ENCODE measurements at places on chromosomes 6 and 20.
A peak's percentile ranks its signal among the peaks of the same experiment; 100 is the strongest.

DNA sequence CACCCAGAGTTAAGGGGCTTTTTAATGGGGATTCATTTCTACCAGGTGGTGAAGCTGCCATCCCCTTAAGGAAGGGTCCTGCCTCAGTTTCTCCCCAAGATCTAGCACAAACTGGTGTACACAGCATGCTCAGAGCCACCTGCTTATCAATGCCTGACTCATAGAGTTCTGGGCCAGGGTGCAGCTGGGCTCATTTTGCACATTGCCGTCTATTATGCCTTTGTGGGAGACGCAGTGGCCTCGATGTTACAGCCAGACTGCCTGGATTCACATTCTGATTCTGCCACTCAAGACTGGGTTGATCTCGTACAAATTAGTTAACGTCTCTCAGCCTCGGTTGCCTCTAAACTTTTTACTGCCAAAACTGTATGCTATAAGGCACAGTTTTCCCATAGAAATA is 365.7 kb downstream of the ZFAND3 start:
- DNase-seq: no peak

GRCh38 chr6:139569566-139569965 is 195.1 kb upstream of the CITED2 start:
- no peak for DNase-seq

DNA sequence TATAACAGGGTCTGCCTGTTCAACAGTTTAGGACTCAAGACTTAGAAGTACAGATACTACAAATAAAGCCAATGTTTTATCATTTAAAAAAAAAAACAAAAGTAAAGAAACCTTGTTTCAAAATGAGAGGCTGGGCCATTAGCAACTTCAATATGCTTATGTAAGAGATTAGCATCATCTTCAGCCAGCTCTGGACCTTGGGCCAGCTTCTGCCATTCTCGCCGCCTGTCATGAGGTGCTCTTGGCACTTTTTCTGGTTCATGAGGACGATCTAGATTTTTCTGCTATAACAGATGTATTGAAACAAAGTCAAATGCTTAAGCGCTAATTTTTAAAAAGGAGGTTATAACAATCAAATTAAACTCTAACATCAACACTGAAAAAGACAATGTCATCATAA is 74.2 kb downstream of the WASF1 start:
- no peak for DNase-seq

- no peak for DNase-seq
Observed at GRCh38 chr20:23666698-23667097, 22.1 kb downstream of the CST4 start.

DNA sequence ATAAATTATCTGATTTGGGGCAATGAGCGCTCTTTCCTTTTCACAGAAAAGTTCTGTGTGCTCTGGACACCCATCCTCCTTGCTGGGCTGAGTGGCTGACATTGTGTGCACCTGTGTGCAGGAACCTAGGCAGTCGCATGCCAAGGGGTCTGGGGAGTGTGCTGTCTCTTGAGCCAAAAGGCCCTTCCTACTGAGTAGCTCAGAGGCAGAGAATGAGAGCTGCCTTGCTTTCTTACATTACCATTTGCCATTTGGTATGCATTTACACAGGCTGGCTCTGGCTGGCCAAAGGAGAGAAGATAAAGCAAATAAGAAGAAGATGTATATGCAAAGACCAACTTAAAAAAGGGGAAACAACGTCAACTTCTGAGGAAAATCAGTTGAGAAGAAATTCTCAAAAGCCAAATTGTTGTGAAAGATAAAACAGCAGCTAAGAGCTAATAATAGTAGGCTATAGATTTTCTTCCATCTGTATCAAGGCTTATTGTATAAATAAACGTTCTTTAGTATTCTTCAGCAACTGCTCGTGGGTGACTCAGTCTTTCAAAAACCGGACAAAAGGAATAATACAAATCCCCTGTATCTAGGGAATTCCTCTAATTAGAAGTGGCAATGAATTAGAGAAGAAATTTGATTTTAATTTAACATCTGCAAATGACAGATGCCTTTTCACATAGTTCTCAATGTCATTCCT is 121.9 kb downstream of the INSM1 start:
- DNase-seq: no peak

DNA sequence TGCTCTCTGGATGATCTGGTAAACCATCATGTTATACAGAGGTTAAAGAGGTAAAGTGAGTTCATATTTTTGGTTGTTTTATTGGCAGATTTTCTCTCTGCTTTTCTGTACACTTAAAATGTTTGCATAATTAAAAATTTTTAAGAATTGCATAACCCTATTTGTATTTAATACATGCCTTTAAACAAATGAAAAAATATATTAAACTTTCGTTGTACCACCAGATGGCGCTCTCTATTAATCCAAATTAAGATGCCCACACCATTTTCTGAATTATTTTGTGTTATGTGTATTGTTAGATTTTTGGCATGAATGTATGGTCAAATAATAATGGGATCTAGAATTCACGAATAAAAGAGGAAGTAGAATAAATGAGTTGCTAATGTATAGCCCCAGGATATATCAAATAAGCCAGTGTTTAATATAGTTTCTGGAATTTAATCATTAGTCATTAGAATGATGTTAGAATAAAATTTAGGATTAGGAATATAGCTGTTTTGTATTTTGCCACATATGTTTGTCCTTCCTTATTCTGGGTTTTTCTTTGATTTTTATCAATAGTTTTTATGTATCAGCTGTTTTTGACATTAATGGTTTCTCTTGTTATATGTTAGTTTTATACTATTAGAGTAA is 38.9 kb downstream of the SMAP1 start:
- DNase-seq: no peak

DNA sequence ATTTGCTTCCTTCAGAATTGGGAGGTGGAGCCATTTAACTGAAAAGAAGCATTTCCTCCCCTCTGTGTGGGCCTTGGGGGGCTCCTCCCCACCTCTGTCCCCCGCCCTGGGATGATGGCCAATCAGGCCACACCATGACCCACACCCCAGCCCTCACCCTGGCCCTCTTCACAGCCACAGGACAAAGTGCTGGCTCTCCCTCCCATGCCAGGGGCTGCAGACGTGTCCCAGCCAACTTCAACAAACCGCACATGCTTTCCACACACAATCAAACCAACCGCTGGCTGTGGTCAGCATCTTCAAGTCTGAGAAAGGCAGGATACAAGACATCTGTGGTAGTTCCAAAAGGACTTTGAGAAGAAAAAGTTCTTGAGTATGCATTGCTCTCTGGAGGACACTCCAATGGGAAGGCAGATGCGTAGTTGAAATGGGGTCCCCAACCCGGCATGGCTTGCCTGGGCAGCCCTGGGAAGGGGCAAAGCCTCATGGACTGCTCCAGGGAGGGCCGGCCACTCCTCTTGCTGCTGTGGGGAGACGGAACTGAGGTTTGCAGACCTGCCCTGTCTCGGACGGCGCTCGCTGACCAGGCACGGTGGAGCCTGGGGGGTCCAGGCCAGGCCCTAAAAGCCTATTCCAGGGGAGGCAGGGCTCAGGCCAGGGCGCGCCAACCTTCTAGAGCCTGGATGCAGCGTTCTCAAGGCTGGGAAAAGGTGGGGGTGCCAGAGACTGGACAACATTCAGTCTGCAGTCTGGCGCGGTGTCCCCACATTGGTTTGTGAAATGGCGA is 12.2 kb downstream of the TTLL2 start:
- no peak for DNase-seq

DNA sequence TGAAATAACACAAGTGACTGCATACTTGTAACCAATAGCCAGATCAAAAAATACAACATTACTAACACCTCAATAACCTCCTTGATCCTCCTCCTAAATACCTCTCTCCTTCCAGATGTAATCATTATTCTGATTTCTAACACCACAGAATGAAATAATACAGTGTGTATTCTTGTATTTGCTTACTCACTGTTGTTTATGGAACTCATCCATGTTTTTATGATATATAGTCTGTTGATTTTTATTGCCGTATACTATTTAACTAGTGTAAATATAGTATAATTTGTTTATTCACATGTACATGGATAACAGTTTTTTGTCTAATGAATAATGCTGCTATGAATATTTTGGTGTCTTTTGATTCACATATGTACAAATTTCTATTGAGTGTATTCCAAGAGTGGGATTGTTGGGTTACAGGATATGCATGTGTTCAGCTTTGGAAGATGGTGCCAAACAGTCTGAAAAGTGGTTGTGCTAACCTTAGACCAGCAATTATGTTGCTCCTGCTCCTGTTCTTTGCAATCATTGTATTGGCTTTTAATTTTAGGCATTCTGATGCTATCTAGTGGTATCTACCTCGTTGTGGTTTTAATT is 11.5 kb downstream of the TTK start:
- no peak for DNase-seq

DNA sequence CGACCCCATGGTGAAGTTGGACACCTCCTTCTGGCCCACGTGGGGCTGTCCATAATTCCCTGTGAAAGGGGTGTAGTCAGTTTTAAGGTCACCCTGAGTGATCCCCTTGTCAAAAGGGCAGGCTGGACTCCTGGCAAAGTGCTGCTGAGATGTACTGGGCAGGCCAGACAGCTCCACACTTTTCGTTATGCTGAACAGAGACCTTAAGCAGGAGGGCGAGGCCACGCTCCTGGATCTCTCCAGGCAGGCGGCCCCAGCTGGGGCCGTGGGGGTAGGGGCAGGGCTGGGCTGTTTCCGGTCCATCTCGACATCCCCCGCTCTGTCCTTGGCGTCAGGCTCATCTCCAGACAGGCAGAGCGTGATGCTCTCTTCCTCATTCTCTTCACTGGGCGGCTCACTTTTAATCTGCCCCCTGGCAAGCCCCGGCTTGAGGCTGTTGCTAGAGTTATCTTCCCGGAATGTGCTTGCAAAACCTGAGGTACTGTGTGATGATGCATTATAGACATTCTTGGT is 56.7 kb downstream of the GJA10 start:
- no peak for DNase-seq

GRCh38 chr20:23645575-23645974 is 7.8 kb upstream of the CST3 start:
- no peak for DNase-seq

- no peak for DNase-seq
Observed at GRCh38 chr6:124858564-124858963, 103.7 kb upstream of the RNF217 start.

DNA sequence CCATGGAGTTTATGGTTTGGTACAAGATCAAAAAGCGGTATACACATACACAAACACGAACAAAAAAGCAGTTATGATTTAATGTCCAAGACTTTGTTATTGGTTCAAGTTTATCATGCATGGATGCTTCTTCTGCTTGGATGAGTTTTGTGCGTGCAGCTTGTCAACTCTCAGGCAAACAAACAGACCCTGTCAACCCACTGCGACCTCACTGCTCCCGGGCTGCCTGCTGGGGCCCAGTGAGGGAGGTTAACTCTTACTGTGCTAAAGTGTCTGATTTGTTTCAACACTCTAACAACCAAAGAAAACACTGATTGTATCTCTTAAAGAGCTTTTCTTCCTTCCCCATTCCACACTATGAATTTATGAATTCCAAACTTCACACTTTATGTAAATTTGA is 26.8 kb upstream of the DDR1 start:
- no peak for DNase-seq

DNA sequence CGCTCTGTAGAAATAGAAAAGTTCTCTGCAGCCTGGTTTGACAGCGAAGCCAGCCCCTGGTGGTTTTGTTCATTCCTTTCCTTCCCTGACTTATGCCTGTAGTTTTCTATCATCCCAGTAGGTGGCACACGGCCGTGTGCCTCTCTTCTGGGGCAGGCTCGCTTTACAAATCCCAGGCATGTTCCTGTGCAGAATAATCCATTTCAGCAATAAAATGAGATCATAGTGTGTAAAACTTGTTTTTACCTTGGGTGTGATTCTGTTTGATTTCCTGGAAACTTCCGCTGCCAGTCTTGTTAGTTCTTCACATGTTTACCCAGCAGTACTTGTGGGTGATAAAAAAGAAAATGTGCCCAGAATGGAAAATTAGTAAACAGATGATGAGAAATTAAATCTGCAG is 7.4 kb upstream of the INSM1 start:
- DNase-seq: no peak

DNA sequence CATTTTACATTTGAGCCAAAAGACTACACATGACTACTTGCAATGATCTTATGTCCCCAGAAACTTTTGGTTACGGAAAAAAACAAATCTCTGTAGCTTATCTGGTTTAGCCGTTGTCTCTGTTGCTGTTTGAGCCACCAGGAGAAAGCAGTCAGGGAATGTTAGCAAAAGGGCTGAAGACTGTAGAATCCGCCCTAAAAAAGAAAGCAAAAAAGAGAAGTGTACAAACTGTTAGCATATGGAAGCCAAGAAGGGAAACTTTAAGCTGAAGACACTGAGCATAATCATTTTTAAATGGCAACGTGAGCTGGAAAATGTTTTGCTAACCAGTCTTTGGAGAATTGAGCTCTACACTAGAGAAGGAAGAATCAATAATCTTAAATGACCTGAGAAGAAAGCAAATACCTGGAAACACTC is 69.9 kb upstream of the MYLIP start:
- DNase-seq: no peak

DNA sequence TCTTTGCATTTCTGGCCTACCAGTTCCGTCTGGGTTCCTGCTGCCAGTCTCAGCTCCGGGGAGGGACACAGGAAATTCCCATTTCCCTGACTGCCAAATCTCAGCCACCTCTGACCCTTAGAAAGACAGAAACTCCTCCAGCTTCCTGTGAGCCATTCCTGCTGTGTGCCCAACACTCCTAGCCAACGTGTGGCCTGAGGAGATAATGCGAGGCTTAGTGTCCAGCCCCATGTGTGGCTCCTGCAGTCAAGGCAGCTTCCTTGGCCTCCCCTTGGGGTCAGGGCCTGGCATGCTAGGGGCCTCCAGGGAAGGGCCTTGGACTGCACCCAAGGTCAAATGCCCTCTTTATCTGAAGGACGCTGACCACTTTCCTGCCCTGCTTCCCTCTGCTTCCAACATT is 45.1 kb downstream of the MAFB start:
- DNase-seq: no peak

- peak; percentile 89 for DNase-seq
Observed at GRCh38 chr6:16684896-16685554, 76.2 kb downstream of the ATXN1 start.

DNA sequence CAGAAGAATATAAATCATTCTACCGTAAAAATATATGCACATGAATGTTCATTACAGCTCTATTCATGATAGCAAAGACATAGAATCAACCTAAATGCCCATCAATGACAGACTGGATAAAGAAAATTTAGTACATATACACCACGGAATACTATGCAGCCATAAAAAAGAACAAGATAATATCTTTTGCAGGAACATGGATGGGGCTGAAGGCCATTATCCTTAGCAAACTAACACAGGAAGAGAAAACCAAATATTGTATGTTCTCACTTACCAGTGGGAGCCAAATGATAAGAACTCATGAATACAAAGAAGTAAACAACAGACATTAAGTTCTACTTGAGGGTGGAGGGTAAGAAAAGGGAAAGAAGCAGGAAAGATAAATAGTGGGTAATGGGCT is 8.4 kb downstream of the KHDC1L start:
- DNase-seq: no peak

GRCh38 chr20:56195946-56196345 is 52.6 kb upstream of the MC3R start:
- no peak for DNase-seq

DNA sequence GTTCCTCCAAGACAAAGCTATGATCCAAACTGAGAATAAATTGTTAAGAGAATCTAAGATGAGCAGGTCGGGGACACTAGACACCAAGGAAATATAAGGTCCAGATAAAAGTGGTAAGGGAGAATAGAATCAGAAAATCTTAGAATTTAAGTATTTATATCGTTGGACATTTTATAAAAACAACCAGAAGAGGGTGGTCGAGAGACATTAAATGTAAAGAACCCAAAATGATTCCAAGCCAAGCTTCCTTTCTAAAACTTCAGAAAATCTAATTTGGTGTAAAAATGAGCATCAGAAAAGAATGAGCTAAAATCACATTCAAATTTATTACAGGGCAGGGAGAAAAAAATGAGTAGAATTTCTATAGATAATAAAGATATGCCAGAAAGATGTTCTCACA is 97.8 kb upstream of the OGFRL1 start:
- no peak for DNase-seq
